M059J (cell line): ENCODE measurements at places on chromosomes 7 and 10. TPM values are rescaled to one million over a fixed set of nuclear protein-coding genes. Genes with fewer than 3 reads are reported as not detected.

- no peak for DNase-seq
Observed at GRCh38 chr10:103680869-103681236, 174.5 kb downstream of the SH3PXD2A start.

GRCh38 chr10:7056216-7056615, 354.6 kb downstream of the SFMBT2 start:
- no peak for DNase-seq

- DNase-seq: no peak
Observed at GRCh38 chr7:71625545-71625944, 493.6 kb downstream of the GALNT17 start.

GRCh38 chr10:65291286-65291685, 1634.5 kb upstream of the LRRTM3 start:
- DNase-seq: no peak

- DNase-seq: no peak
Observed at GRCh38 chr7:55657654-55658053, 85.4 kb upstream of the VOPP1 start.

- DNase-seq: no peak
Observed at GRCh38 chr10:110679486-110680272, 35.5 kb downstream of the RBM20 start.

- no peak for DNase-seq
Observed at GRCh38 chr7:69898189-69898588, 299.9 kb downstream of the AUTS2 start.

DNA sequence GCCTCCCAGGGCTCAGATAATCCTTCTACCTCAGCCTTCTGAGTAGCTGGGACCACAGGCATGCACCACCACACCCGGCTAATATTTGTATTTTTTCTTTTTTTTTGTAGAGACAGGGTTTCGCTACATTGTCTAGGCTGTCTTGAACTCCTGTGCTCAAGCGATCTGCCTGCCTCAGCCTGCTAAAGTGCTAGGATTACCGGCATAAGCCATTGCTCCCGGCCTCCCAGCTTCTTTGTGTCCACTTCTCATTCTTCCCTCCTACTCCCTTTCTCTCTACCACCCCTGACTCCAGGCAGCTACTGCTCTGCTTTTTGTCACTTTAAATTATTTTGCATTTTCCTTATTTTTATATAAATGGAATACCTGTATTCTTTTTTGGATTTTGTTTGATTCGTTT, 83.4 kb downstream of the PALS2 start:
- DNase-seq: no peak

DNA sequence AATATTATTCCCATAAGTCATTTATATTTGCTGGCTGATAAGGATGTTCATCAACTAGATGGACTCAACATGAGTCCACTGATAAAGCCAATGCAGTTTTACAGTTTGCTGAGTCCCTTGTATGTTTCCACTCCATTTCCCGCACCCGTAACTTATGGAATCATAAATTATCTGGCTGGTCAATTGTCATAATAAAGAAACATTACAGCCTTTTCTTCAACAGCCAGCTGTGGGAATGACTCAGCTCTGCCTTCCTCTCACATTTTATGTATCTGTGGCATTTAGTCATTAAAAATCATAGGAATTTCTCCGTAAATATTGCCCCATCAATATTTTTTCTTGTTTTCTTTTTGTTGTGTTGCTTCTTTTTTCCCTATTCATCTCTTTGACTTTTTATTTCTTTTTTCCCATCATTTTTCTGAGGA, 22.3 kb upstream of the TMEM26 start:
- peak; percentile 64 for DNase-seq

DNA sequence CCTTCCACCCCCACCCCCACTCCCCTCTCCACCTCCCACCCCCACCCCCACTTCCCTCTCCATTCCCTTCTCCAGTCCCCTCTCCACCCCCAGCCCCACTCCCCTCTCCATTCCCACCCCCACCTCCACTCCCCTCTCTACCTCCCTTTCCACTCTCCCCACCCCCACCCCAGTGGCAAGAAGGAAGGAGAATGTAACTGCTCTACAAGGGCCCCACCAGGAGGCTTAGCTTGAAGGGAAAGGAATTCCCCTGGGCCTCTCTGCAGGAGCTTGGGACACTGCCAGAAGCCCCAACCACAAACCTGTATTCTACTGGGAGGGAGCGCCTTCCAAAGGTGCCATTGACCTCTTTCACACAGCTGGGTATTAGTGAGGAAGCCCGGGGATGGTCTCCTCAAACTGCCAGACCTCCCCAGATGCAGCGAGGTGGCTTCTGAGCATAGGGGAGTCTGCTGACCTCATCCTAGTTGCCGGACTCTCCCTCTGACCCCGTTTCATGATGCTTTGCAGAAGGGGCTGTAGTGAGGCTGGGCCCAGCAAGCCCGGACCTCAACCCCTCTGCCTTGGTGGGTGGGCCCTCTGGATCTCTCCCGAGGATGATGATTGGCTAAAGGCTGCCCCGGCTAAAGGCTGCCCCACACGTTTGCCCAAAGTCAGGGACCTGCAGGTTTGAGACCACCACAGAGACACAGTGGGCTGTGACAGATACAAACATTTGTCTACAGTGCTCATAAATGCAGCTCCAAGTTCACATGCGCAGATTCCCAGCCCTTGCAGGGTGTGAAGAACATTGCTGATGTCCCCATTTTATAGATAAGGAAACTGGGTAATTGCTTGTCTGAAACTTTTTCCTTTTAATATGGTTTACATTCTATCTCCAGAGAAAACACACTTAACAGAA, 2.9 kb downstream of the DEPP1 start:
- DNase-seq: peak; percentile 95

GRCh38 chr10:7046615-7047014, 364.2 kb downstream of the SFMBT2 start:
- no peak for DNase-seq

- no peak for DNase-seq
Observed at GRCh38 chr7:64885520-64886240, 17.4 kb upstream of the ZNF273 start.

DNA sequence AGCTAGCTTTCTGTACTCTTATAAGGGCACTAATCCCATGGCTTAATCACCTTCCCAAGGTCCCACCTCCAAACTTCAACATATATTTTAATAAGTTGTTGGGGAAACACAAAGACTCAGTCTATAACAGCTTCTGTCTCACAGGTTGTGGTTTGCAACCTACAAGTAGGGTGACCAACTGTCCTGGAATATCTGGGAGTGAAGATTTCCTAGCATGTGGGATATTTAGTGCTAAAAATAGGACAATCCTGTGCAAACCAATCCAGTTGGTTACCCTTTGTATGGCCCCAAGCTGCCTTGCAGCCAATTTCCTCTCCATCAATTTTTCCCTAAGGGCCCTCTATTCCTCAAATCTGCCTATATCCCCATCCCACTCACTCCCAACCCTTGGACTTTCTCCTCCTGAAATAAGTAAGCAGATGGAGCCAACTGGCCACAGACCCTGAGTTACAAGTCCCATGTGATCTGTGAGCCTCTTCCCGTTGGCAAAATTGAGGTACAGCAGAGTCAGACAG, 82.3 kb downstream of the FAM13C start:
- DNase-seq: no peak

DNA sequence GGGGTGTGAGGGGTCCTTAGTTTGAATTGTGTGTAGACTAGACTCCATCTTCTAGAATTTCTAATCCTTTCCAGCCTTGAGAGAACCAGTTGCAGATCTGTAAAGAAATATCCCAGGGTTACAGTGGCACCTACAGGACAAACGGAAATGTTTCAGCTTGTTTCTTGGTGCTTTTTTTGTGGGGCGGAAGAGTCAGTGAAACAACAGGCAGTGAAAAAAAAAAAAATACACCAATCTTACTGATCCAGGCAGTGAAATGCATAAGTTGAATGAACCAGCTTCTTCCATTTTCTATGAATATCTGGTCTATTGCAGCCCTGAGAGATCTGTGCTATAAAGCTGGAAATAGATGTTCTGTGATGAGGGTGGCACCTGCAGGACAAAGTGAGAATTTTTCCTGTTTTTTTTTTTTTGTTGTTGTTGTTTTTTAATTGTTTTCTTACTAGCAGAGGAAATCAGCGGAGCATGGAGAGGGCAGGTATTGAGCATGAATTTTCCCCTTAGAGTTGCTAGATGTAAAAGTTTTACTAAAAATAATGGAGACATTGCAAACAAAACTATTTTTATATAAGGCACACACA, 81.9 kb upstream of the DYNC1I1 start:
- DNase-seq: peak; percentile 61

GRCh38 chr10:80561950-80562349, 24.2 kb downstream of the SH2D4B start:
- DNase-seq: no peak

- DNase-seq: peak; percentile 53
Observed at GRCh38 chr10:43939939-43940820, 291.5 kb upstream of the ZNF32 start.

The KIAA1549 gene
- total RNA-seq: 2.6 and 3.9 TPM in 2 replicates

The EEF1AKMT2 gene
- 21.1 and 28.9 TPM in 2 replicates for total RNA-seq

The CDK6 gene
- total RNA-seq: 25.8 and 43.3 TPM in 2 replicates

The CLDN3 gene
- total RNA-seq: not detected in 2 replicates

The UPK3B gene
- total RNA-seq: 0.05 TPM in 1 of 2 replicates, not detected in the other

The ARID5B gene
- total RNA-seq: 31.1 and 43.9 TPM in 2 replicates
